ENCODE measurements at places on chromosomes 1 and 21. TPM values are rescaled to one million over a fixed set of nuclear protein-coding genes. Genes with fewer than 3 reads are reported as not detected.
A peak's percentile ranks its signal among the peaks of the same experiment; 100 is the strongest.

The DIO1 gene
- total RNA-seq: not detected

The HOOK1 gene
- total RNA-seq: 0.14 TPM

- peak; percentile 15 for DNase-seq
Measured at GRCh38 chr1:21537932-21538630, 28.9 kb downstream of the ALPL start.

- no peak for DNase-seq
Measured at GRCh38 chr1:172286629-172287076, 133.8 kb upstream of the C1orf105 start.

DNA sequence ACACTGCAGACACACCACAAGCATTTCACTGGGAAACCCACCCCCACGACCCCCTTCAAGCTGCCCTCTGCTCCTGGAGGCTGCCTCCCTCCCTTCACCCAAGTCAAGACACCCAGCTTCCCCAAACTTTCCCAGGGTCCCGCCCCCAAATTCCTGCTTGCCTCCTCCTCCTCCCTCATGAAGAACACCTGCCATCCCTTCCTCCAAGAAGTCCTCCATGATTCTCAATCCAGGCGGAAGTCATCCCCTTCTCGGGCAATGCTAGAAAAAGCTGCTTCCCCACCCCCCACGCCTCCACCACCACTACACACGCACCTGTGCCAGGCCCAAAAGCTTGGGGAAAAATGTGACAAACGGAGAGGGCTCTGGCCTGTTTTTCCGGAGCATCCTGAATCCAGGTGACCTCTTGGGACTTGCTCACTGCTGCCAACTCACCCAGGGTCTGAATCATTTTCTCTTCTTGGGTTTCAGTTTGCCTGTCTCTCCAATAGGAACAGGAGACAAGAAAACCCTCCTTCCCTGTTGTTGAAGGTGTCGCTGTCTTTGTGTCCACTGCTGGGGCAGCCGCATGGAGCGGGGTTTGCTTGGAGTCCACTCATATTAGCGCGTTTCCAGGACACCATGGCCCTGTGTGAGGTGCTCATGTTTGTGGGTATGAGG lies 101.0 kb upstream of the CASZ1 start:
- no peak for DNase-seq

DNA sequence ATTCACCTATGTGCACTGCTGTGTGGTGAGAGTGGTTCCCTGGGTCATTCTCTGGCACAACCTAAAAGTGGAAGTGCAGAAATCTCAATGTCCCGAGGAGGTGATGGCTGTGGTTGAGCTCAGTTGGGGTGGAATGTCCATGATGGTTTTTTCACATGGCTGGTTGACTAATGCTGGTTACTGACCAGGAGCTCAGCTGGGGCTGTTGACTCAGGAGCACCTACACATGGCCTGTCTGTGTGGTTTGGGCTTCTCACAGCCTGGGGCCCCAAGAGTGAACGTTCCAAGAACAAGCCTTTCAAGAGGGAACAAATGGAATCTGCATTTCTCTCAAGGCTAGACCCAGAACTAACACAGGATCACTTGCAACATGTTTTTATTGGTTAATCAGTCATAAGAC lies 6.4 kb upstream of the KANK4 start:
- no peak for DNase-seq

DNA sequence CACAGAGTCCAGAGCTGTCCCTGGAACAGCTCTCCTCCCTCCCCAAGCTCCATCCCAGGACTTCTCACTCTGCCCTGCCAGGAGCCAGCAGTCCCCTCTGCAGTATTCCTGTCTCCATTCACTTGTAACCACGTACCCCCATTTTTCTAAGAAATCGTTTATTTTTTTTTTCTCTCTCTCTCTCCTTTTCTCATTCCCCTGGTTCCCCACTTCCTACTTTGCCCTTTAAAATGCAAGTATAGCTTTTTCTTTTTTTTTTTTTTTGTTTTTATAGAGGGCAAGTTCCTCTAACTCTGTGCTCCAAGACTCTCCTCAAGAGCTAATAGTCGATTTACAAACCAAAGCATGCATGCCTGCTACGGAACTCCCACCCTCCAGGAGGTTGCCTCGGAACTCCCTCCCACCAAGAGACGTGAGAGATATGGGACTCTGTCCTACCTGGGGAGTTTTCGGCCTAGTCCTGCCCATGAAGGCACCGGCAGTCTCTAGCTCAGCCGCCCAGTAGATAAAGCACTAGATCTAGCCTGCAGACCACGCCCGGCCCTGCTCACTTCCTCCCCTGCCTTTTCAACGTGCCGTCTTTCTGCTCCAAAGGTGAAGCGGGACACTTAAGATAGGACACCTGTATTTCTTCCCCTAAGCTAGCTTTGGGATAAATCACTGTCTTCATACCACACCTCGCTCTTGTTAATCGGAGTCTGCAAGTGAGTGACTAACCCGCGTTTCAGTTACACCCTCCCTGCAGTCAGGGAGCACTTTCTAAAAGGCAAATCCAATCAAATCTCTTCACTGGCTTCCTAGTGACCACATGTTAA lies 27.7 kb downstream of the TNFRSF9 start:
- no peak for DNase-seq

DNA sequence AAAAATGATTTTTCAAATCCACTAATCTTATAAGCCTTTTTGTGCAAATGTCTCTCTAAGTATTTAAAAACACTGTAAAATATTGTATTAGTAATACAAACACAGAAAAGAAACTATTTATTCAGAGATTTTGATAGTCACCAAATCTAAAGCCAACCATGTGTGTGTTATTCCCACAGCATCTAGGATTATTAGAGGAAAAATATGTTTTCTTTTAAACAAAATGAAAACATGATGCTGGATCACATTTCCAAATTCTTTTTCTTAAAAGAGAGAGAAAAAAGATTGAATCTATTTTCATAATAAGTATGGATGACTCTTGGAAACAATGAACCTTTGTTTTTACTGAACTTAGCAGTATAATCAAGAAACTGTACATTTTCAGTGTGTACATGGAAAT lies 25.3 kb downstream of the COLGALT2 start:
- no peak for DNase-seq

- DNase-seq: no peak
Measured at GRCh38 chr1:38300616-38301015, 254.0 kb upstream of the POU3F1 start.
